ENCODE measurements at places on chromosomes 4 and X.

GRCh38 chrX:39779952-39780783 is 317.6 kb downstream of the BCOR start:
- no peak for DNase-seq

DNA sequence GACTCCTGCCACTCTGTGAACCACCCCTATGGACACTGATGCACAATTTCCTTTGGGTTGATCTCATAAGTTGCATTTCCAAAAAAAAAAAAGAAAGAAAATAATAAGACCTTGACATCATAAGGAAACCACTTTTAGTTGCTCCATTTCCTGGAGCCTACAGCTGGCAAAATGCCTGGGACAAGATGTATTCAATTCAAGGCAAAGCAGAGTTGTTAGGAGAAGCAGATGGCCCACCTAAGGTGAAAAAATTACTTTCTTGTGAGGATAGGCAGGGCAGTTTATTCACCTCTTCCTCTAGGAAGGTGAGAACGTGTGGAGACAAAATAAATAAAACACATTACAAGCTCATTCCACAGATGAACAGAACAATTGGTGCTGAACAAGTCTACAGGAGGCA is 14.1 kb upstream of the SCRG1 start:
- no peak for DNase-seq

DNA sequence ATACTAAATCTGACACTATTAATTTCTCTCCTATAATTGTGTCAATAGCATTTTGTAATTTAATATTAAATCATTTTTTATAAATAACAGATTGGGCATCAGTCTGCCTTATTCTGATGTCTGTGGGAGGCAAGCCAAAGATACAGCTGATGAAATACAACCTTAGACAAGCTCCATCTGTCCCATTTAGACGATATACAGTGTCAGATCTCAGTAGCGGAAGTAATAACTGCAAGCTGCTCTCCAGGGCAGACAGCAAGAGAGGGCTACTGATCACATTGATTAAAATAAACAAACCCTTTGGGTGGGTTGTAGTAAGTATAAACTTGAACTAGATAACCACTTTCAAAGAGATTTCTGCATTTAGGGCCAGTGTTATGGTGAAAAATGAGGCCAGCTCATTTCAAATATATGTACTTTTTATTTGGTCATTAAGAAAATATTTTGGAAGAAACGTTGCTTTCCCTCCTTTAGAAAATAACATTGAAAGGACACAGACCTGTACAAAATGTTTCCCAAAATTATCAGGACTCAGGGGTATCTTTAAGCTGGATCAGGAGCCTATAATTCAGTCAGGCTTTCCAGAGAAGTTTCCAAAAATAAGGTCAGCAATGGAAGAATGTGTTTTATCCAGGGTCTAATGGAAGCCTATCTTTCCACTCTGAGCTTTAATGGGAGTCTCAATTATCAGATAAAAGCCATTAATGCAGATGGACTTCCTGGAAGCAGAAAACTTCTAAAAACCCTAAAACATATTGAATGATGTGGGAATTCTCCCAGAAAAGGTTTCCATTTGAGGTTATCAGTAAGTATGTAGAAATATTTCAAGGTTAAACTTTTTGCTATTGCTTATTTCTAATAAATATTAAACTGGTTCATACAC is 1028.8 kb upstream of the IGFBP7 start:
- DNase-seq: no peak

- DNase-seq: peak; percentile 26
Observed at GRCh38 chr4:172998527-172999469, 169.8 kb upstream of the GALNT7 start.

DNA sequence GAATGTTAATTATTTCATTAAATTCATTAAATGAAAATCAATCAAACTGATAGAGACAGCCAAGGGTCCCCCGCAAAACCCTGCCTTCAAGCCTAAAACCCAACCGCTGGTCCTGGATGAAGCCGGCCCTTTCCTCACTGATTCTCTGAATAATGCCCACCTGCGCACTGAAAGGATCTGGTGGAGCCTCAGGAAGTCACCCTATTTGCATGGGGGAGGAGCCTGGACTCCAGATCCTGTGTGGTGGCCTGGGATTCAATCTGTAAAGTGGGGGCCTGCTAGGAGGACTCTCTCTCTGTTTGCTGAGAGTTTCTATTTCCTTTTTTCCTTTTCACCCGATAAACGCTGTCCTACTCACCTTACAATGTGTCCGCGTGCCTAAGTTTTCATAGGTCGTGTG is 97.9 kb upstream of the ADAMTS3 start:
- no peak for DNase-seq

DNA sequence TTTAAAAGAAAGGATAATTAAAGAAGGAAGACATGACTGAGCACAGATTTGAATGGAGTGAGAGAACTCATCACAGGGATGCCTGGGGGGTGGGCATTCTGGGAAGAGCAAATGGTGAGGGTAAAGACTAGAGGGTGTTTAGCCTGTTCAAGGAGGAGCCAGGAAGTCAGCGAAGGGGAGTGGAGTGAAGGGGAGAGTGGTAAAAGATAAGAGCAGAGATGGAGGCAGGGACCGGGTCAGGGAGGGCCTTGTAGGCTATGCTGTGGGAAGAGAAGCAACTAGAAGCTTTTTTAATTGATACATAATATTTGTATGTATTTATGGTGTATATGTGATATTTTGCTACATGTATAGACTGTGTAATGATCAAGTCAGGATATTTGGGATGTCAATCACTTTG is 2.2 kb upstream of the VGLL1 start:
- no peak for DNase-seq

DNA sequence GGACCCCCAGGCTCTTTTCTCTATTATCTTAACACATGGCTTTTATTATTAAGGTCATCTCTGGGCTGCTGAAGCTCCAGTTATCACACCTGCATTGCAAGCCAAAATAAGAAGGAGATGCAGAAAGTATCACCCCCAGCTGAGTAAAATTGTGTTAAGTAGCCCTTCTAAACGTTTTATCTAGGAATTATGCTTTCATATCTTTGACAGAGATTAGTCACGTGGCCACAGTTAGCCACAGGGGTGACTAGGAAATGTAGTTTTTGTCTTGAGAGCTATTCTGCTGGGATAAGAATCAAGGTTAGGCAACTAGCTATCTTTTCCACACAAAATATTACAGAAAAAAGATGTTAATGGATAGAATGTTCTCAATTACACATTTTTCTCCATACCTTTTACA is 102.1 kb downstream of the ANXA3 start:
- no peak for DNase-seq

DNA sequence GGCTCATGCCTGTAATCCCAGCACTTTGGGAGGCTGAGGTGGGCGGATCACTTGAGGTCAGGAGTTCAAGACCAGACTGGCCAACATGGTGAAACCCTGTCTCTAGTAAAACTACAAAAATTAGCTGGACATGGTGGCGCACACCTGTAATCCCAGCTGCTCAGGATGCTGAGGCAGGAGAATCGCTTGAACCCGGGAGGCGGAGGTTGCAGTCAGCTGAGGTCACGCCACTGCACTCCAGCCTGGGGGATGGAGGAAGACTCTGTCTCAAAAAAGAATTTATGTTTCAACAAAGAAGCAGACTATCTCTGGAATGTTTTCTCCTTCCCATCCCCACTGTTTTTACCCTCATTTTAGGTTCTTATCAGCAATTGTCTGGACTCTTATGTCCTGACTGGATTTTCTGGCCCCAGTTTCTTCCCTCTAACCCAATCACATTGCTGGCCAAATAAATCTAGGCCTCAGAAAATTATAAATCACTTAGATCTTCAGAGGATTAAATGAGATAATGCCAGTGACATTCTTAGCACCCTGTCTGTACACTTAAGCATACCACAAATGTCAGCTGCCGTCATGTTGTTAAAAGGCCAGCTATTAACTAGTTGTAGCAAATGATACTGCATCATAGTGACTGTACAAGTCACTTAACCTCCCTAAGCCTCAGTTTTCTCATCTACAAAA is 44.9 kb upstream of the PRSS48 start:
- DNase-seq: no peak

DNA sequence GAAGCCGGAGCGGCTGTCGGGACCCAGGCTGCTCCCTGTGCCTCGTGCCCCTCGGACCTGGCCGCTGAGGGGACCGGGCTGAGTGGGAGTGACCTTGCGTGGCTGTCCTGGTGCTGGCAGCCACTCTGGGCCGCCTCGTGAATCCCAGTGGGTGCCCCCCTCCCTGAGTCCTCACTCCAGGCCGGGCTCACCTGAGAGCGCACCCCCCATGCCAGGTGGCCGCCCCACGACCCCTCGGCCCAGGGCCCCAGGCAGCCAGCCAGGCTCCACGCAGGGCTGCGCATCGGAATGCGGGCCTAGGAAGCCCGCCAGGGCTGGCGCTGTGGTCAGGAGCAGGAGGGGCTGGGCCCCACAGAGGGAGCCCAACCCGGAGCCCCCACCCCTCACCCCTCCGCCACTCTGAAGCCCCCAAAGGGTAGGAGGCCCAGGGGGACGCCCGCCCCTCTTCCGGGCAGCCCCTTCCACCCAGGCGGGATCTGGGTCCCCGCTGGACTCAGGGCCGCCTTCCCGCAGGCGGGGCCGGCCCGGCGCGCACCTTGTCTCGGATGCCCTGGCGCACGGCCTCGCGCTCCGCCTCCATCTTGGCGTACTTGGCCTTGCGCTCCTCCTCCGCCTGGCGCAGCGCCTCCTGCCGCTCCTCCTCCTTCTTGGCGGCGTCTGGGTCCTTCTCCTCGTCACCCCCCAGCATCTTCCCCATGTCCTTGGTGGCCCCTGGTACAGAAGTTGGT is 33.9 kb downstream of the CPLX1 start:
- DNase-seq: no peak

DNA sequence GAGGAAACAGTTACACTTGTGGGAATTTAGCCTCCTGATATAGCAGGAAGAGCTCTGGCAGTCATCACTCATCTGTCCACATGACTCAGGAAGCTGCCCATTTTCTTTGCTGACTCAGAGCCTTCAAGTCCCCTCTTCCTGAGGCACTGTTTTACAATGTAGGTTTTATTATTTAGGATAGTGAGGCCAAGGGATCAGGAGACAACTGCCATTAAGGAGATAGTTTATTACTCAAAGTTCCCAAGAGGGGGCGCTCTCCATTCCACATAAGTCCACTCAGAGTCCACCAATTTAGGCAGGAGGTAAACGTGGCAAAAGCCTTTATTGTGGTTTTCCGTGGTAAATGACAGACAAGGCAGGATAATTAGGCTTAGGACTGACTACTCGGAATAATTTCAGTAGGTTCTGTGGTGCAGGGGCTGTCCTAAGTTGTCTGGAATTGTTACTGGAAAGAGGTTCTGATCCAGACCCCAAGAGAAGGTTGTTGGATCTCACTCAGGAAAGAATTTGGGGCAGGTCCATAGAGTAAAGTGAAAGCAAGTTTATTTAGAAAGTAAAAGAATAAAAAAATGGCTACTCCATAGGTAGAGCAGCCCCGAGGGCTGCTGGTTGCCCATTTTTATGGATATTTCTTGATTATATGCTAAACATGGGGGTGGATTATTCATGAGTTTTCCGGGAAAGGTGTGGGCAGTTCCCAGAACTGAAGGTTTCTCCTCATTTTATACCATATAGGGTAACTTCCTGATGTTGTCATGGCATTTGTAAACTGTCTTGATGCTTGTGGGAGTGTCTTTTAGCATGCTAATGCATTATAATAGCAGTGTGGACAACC is 96.0 kb upstream of the RAB40AL start:
- peak; percentile 4 for DNase-seq

DNA sequence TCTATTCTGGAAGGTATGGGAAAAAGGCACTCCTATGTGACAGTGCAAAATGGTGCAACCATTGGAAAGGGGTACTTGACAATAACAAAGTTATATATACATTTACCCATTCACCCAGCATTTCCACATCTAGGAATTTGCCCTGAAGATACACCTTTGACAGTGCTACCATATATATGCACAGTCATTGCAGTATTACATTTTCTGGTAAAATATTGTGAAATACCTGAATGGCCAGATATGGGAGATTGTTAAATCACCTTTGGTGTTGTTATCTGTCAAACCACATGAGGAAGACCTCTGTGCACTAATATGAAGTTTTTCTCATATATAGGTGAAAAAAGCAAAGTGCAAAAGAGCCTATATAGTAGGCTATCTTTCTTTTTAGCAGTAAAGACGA is 53.5 kb downstream of the SMAD1 start:
- DNase-seq: no peak

GRCh38 chr4:121594796-121595526 is 101.8 kb downstream of the ANXA5 start:
- DNase-seq: no peak

- no peak for DNase-seq
Observed at GRCh38 chrX:119775517-119776238, 15.8 kb downstream of the RPL39 start.

GRCh38 chrX:1274786-1275185 is 6.2 kb downstream of the CSF2RA start:
- DNase-seq: no peak

GRCh38 chr4:20281453-20281852 is 29.7 kb downstream of the SLIT2 start:
- no peak for DNase-seq

All from SW480 (cell line).